ENCODE measurements at places on chromosomes 1 and 21. TPM values are rescaled to one million over a fixed set of nuclear protein-coding genes. Genes with fewer than 3 reads are reported as not detected.

DNA sequence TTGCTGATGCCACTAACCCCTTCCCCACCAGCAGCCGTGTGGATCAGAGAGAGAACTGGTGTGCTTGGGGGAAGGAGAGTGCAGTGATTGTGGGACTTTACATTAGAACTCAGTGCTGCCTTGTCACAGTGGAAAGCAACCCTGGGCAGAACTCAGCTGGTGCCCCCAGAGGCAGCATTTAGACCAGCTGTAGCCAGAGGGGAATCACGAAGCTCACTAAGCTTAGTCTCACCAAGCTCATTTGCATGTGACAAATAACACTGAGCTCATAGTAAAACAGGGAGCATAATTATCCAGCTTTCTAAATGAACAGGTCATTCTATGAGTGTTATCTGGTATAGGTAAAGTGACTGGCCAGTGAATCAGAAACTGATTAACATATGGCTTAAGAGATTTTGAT is 9.8 kb upstream of the SMAP2 start:
- DNase-seq = peak; percentile 68

DNA sequence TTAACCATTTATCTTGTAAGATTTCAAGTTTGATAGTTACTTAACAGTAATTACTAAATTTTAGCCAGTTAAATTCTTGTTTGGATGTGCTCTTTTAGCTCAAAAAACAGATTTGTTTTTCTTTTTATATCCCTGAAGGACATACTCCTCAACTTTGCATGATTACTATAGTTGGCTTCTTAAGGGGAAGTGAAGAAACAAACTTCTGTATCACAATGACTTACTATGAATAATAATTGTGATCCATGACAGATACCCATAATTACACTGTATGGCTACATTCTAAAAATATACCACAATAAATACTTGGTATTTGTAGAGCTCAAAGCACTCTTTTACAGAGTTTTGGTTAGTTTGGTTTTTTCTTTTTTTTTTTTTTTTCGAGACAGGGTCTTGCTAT is 55.8 kb downstream of the IARS2 start:
- no peak for DNase-seq

DNA sequence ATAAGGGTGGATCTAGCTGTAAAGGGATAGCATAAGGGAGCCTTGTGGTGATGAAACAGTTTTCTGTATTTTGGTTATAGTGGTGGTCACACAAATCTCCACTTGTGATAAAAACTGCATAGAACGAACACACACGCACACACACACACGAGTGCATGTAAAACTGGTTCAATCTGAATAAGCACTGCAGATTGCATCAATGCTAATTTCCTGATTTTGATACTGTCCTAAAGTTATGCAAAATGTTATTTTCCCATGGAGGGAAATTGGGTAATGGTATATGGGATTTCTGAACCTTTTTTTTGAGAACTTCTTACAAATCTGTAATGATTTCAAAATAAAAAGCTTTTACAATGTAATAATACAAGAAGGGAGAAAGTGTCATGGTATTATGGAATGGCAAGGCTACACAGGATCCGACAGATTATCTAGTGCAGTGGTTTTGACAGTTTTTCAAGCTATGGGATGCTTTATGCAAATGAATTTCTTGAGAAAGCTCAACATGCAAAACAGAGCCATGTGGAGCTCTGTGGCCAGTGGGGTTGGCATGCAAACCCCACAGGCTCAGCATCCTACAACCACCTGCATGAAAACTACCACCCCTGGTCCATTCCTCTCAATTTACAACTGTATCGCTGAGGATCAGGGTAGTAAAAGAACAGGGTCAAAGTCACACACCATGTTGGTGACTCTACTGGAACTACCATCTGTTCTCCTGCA is 18.8 kb downstream of the SLC41A1 start:
- DNase-seq = no peak

DNA sequence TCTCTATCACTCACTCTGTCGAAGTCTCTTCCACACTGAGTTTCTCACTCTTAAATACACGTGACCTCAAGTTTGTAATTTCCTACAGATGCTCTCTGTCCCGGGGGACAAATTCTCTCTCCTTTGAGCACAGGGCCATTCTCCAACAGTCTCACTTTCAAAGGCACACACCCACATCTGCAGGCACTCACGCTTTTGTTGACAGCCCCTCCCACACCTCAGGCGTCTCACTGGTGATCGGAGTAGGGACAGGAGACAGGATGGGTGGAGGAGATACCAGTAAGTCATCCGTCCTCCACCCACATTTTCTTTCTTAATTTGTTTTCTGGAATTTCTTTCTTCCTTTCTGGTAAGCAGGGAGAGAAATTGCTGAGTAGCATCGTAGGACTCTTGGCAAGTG is 40.6 kb upstream of the GREM2 start:
- no peak for DNase-seq

DNA sequence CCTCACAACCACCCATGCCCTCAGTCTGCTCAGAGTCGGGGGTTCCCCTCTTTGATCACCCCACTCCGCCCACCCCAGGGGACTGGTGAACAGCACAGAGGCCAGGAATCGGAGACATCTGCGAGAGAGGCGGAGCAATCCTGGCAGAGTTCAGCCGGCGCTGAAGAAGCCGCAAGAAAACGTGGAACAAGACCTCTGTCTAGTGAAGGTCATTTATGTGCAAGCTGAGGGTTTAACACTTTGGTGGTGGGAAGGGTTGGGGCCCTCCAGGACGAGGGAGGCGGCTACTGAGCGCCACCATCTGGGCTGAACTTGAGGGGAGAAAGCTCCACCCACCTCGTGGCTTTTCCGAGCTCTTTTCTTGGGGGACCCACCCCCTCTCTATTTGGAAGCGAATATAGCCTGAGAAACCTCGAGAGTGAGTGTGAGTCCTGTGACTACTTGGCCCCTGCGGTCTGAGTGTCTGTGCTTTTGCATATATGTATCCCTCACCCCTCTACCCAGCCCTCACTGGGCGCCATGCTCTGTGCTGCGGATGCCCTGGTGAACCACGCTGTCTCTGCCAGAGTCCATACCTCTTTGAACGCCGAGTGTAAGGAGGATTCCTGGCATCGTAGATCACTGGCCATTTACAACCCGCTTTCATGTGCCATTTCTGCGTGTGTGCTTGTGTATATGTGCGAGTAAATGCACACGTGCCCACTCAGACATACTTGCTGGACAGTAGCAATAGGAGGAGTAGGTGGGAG is 1.2 kb upstream of the EPHA10 start:
- DNase-seq = peak; percentile 65

GRCh38 chr1:227328405-227329019 is 10.2 kb upstream of the CDC42BPA start:
- no peak for DNase-seq

- no peak for DNase-seq
Measured at GRCh38 chr1:1425753-1426495, 4.8 kb upstream of the ANKRD65 start.

GRCh38 chr1:56397811-56398231 is 181.5 kb downstream of the PLPP3 start:
- DNase-seq = no peak

DNA sequence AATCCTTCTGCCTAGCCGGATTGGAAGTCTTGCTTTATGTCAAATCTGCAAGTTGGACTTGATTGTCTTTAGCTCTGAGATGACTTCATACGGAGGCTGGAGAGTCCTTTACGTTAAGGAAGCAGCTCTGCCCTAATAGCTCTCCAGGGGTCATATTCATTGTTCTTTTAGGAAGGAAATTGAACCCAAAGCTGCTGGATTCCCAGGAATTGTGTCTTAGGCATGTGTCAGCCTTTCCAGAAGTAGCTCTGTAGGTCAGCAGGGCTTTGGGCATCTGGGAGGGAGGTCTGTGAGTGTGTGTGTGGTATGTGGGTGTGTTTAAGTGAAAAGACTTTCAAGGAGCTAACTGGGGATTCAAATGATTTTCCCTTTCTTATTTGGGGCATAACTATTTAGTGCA is 82.4 kb downstream of the ABCA4 start:
- no peak for DNase-seq

- no peak for DNase-seq
Measured at GRCh38 chr1:203596673-203597210, 29.9 kb upstream of the ATP2B4 start.

GRCh38 chr21:30234643-30235042 is 18.7 kb upstream of the CLDN8 start:
- DNase-seq = no peak

GRCh38 chr1:65940126-65940525 is 147.4 kb downstream of the PDE4B start:
- no peak for DNase-seq

- DNase-seq = peak; percentile 92
Measured at GRCh38 chr1:173477286-173478093, at the start of gene PRDX6. PRDX6 (plus strand) TSS chr1:173477335; CDS start chr1:173477398, 63 bp downstream.

DNA sequence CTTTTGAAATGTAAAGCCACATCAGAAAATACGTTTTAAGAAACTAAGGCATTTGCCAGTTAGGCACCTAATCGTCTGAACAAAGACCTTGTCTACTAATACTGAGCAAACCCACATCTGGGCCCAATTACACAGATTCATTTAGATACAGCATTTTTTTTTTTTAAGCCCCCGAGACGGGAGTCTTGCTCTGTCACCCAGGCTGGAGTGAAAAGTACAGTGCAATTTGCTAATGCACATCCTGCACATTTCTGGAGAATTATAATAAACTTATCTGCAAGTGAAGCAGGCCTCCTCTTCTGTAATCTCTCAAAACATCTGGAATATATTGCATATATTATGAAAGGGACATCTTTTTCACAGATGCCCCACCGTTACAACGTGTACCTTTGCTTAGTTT is 3.3 kb downstream of the RSRP1 start:
- DNase-seq = no peak

GRCh38 chr1:6007318-6008083 is 15.3 kb upstream of the NPHP4 start:
- DNase-seq = no peak

GRCh38 chr1:238404481-238404880 is 513.8 kb upstream of the ZP4 start:
- DNase-seq = no peak

DNA sequence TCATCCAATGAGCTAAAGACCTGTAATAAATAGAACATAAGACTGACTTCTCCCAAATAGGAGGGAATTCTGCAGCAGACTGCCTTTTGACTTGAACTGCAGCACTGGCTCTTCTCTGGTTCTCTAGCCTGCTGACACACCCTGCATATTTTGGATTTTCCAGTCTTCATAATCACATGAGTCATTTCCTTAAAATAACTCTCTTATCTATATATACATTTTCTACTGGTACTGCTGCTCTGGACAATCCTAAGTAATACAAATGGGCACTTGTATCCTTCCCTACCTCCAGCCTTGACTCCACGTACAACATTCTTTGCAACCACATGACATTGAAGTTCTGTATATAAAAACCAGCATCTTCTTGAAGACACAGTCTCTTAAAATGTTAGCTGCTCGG is 429.4 kb upstream of the TMPRSS15 start:
- no peak for DNase-seq

- no peak for DNase-seq
Measured at GRCh38 chr1:193416226-193417024, 230.0 kb upstream of the B3GALT2 start.

GRCh38 chr1:180041582-180041981 is 87.0 kb downstream of the CEP350 start:
- no peak for DNase-seq

DNA sequence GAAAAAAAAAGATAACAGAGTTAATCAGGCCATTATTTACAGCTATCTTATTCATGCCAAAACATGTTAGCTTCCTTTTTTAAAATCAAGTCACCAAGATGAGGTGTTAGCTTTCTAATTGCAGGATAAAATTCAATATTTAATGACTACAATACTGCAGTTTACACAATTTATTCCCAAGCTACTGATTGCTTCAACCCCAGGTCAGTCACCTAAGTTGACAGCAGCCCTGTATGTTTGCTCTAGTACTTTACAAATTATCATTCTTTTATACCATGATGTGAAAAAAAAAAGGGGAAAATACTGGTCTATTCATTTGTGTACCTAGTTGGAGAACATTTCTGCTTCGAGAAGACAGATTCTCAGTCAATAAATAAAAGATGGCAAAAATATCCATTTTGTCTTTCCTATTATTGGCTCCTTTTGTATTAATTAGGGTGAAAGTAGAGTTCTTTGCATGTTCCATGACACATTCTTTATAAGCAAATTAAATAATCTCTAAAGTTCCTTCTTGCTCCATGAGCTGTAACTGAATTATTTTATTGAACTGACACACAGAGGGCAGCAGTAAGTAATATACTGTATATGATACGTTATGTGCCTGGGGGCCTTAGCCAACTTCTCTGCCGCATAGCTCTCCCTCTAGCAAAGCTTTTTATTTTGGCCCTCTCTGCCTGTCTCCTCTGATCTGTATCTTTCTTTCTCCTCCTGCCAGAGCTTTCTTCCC is 48.0 kb downstream of the DIPK1A start:
- no peak for DNase-seq

- DNase-seq = no peak
Measured at GRCh38 chr1:80882553-80882952, 918.2 kb upstream of the ADGRL2 start.

GRCh38 chr21:39610703-39611102 is 2.0 kb upstream of the B3GALT5 start:
- no peak for DNase-seq

DNA sequence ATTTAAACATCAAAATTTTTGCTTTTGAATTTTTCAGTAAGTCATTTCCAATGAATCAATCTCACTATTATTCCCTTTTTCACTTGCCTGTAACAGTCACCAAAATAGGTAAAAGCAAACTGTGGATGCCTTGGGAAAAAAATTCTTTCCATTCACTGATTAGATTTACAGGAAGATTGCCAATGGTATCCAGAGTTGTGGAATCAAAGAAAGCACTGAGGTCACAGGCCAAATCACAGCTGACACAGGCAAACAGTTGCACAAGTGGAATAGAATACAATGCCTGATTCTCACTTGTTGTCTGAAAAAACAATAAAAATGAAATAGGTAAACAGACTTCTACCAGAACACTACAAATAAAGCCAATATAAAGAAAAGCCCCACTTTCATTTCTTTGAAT is 48.4 kb downstream of the LTN1 start:
- no peak for DNase-seq

- DNase-seq = no peak
Measured at GRCh38 chr1:157000686-157001085, 44.9 kb downstream of the ARHGEF11 start.

The FBXO2 gene
- 1.7 TPM for total RNA-seq

The FCRL5 gene
- not detected for total RNA-seq

The ACTN2 gene
- total RNA-seq = 0.11 TPM

The LRRC71 gene
- total RNA-seq = not detected

The KRTAP19-3 gene
- total RNA-seq = not detected

The KLHL12 gene
- 43.7 TPM for total RNA-seq

The PARS2 gene
- 6.0 TPM for total RNA-seq

The SUSD4 gene
- total RNA-seq = 0.29 TPM

The MEX3A gene
- total RNA-seq = 0.83 TPM

The MEGF6 gene
- total RNA-seq = 2.5 TPM

The SGIP1 gene
- not detected for total RNA-seq

The COL18A1 gene
- 9.4 TPM for total RNA-seq

The LCE3E gene
- total RNA-seq = not detected

The ESPN gene
- 0.99 TPM for total RNA-seq

The GCSAML gene
- total RNA-seq = 0.27 TPM

The MIXL1 gene
- not detected for total RNA-seq

The KIF21B gene
- 94.0 TPM for total RNA-seq

The SERPINC1 gene
- total RNA-seq = not detected

The HRNR gene
- total RNA-seq = not detected

The RNU1-4 gene
- total RNA-seq = 820 TPM

The IPP gene
- total RNA-seq = 14.7 TPM

The FBXO44 gene
- 20.4 TPM for total RNA-seq

The CYP4A11 gene
- total RNA-seq = not detected
